ENCODE measurements at places on chromosomes 2 and 18.

DNA sequence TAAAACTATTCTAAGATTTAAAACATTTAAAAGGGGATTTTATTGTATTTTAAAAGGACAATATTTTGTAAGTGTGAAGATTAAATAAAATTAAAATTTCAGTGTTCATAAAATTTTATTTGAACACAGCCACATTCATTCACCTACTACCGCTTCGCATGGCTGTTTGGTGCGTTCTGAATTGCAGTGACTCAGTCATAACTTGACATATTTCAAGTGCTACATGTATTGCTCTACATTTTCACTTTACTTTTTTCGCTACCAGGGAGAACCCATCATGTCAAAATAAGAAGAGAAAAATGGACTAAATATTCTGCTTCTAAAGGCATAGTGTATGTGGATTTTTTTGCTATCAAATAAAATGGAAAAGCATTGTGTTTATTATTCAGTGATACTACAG, 8.7 kb downstream of the PTH2R start:
- no peak for DNase-seq

DNA sequence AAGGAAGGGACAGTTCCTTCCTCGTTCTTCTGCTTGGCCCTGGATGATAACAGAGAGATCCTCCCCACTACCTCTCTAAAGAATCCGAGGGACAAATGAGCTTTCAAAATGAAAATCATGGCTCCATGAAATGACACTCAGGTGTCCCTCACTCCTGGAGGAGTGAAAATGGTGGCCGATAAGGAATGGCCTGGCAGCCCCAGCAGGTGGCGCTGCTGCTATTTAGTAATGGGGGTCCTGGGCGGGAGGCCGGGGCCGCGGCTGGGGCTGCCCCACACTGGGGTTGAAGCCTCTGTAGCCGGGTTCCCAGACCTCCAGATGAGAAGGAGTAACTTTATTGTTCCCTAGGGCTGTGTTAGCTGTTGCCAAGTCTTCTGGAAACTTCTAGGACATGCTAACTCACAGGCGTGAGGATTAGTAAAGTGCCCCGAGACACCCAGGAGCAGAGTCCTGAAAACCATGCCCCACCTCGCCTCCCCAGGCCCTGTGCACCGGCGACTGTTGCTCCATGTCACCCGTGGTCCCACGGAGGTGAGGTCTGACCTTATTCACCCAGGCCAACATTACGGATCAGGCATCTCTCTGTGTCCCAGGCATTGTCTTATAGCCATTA, 138.0 kb downstream of the CTIF start:
- peak; percentile 65 for DNase-seq

DNA sequence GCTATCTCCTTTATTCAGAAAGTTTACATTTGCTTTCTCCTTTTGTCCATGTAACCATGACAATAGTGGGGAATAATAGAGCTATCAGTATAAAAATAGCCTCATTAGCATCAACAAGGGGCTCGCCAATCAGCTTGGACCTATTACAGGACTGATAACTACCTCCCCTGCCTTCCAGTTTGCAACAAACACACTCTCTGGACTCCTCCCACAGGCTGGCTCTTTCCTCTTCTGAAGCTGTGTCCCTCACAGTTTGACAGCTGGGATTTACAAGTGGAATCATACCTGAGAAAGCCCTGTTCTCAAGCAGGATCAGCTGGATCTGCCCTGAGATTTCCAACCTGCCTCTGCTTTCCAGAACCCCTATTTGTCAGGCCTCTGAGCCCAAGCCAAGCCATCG, 162.5 kb downstream of the GRB14 start:
- no peak for DNase-seq

DNA sequence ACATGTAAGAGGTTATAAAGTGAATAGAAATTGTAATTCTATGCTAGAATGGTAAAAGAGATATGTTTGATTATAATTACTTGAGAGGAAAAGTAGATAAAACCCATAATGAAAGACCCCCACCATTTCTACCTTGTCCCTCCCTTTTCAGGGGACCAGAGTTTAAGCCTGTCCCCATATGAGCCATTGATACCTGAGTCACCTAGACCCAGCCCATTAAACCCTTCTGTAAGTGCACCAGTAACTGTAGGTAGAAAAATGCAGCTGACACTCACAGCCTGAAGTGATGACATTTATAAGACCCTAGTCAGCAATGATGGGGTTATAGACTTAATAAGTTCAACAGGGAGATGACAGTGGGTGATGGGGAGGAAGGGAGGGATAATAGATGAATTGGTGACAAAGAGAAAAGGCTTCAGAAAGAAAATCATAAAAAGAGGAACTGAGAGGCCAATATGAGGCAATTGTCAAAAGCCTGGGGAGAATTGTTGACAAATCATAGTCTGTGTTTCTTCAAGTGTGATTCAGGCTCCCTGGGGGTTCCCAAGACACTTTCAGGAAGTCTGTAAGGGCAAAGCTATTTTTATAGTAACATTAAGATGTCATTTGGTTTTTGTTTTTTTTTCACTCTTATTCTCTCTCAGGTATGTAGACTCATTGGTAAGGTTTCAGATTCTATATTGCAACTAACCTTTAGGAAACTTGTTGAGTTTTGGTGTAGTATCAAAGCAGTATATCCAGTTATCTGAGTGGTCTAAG, 544.2 kb downstream of the SATB2 start:
- no peak for DNase-seq

Measured in activated naive CD4-positive, alpha-beta T cell treated with Interleukin-2 at 50 U/mL for 16 hours (primary cell).